CD8-positive, alpha-beta T cell (primary cell): ENCODE measurements at places on chromosomes 4 and X.

- no peak for DNase-seq
Measured at GRCh38 chrX:98350940-98351339, 1467.2 kb downstream of the RPA4 start.

DNA sequence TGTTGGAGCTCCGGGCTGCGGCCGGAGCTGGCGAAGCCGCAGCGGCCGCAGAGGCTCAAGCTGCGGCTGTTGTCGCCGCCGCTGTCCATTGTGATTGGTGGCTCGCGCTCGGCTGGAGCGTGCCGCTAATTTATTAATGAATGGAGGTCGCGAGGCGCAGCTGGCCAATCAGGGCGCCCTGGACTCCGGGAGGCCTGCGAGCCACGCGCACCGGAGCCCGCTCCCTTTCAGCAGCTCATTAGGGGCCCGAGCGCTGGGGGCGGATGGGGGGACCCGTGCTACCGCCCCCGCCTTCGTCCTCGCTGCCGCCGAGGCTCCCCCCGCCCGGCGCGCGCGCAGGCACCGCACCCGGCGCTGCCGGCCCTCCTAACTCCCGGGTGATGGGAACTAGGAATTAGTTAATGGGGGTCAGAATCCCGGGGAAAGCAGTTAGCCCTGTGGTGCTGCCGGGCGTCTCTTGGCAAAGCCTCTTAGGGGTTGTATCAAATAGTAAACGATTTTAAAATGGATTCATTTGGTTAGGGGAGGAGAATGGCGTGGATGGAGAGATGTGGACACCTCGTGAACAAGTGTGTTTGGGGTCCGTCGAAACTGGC, 589 bp upstream of the NEUROG2 start:
- no peak for DNase-seq

GRCh38 chr4:98662626-98663225, 4.3 kb upstream of the TSPAN5 start:
- peak; percentile 64 for DNase-seq

GRCh38 chr4:84146300-84146959, 352.7 kb downstream of the NKX6-1 start:
- no peak for DNase-seq

GRCh38 chr4:170025523-170026252, 507 bp downstream of the MFAP3L start:
- peak; percentile 3 for DNase-seq

DNA sequence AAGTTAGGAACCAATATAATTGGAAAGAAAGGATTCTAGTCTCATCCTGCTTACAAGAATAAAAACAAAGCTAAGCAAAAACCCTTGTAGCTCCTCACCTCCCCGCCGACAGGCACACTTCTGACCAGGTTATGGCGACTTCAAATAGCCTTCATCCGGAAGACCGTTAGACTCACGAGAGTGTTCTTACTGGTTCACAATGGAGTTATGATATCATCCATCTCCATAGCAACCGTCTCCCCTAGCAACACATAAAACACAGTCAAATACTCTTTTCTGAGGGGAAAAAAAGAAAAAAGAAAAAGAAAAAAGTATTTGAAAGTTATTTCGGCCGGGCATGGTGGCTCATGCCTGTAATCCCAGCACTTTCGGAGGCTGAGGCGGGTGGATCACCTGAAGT, at the start of gene IL13RA2:
TSS of gene IL13RA2 (minus strand) at position 162 of the 400 bp plus-strand sequence. CDS start 347 bp downstream, outside the sequence.
- DNase-seq: no peak

- no peak for DNase-seq
Measured at GRCh38 chr4:147160908-147161513, 215.3 kb upstream of the TTC29 start.

- no peak for DNase-seq
Measured at GRCh38 chr4:38322714-38323113, 341.3 kb upstream of the KLF3 start.

DNA sequence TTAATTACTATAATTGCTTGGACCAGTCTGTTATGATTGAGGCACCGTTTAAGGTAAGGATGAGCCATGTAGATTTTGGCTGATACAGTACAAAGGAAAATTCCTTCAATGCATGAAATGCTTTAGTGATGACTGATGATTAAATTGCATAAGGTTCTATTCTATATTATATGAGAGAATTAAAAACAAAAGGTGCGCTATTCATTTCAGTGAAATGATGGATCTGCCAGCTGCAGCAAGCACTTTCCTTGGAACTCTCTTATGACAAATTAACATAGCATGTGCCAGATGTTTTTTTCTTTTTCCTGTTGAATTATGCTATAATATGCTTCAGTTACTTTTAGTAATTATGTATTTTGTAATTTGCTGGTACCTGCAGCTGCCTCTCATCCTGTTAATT, 98.5 kb downstream of the JADE1 start:
- no peak for DNase-seq

GRCh38 chr4:74365761-74366160, 816 bp downstream of the EREG start:
- DNase-seq: no peak

GRCh38 chr4:26065833-26066232, 151.8 kb downstream of the SMIM20 start:
- DNase-seq: no peak

- DNase-seq: no peak
Measured at GRCh38 chr4:125313989-125314667, 627 bp upstream of the FAT4 start.

DNA sequence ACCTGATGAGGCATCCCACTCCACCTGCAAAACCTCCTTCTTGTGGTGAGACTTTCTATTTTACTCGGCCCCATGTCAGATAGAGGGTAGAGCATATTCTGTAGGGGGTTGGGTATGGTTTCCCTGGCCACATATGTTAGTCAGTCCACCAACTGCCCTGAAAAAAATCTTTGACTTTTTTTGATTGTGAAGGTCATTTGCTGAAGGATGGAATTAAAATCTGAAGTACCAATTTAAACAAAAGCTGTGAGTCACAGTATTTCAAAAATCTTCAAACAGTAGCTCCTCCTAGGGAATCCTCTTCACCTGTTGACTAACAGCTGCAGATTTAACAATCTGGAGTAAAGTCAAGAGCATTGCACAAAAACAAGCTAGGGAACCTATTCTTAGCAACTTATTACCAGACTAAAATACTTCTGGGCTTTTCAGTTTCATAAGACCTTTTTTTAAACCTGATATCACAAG, 8.0 kb upstream of the CCDC110 start:
- no peak for DNase-seq

- DNase-seq: no peak
Measured at GRCh38 chrX:11427453-11428071, 134.3 kb downstream of the AMELX start.

DNA sequence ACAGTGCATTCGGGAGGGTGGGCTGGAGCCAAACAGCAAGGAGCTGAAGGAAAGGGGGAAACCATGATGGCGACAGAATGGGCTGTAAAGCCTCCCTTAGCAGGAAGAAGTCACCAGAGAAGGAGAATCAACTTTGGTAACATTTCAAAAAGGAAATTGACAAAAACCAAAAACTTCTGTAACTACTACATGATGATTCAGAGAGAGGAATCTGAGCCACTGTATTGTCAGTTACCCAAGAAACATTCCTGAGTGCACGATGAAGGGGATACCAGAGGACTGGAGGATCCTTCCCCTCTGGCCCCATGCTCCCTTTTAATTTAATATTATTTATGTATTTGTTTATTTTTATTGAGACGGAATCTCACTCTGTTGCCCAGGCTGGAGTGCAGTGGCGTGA, 26.3 kb downstream of the PDHA1 start:
- no peak for DNase-seq

DNA sequence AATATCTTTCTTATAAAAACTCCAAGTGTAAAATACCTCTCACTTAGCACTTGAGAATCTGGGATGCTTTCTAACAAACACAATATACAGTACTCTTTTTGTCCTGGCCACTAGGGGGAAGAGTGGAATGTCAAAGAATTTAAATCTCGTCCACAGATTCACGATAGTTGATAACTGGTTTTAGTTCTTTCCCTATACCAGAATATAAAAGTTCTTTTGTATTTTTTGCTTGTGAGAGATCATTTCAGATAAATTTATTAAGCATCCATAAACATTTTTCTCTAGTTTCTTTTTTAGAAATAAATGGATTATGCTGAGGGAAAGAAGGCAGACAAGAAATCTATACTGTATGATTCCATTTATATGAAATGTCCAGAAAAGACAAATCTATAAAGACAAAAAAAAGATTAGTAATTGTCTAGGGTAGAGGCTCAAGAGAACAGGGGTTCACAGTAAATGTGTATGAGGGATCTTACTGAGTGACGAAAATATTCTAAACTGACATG, 50.4 kb downstream of the MGARP start:
- no peak for DNase-seq

DNA sequence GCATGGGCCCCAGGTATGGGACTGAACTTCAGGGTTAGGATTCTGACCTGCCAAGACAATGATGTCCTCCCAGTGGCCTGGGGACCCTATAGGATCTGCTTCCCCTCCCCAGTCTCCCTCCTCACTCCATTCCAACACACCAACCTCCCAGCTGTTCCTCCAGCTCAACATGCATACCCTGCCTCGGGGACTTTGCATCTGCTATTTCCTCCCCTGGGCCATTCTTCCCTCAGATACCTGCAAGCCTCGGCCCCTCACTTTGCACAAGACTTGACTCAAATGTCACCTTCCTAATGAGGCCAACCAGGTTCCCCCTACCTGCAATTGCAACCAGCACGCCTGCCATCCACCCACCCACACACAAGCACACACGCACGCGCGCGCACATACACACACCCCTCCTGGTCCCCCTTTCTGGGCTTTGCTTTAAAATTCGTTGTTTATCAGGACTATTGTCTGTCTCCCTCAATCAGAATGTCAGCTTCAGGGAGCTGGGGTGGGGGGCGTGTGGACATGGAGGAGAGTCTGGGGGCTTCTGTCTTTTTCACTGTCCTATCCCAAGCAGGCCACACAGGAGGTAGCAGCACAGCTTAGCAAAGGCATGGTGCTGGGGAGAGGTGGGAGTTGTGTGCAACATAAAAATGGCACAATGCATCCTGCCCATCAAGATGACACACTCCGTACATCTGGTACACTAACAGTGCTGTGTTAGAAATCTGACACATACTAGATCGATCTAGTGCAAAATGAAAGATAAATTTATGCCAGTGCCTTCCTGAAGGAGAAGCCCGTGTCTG, 20.6 kb upstream of the PPP2R2C start:
- DNase-seq: no peak

GRCh38 chr4:143133977-143134376, 50.7 kb upstream of the USP38 start:
- DNase-seq: no peak

- DNase-seq: no peak
Measured at GRCh38 chr4:175422331-175422730, 389.7 kb downstream of the GPM6A start.

- DNase-seq: no peak
Measured at GRCh38 chrX:120429776-120430540, 39.1 kb downstream of the LAMP2 start.

GRCh38 chr4:119728185-119728584, 99.6 kb upstream of the PDE5A start:
- no peak for DNase-seq

- DNase-seq: no peak
Measured at GRCh38 chrX:140440876-140441275, 64.0 kb downstream of the SOX3 start.

DNA sequence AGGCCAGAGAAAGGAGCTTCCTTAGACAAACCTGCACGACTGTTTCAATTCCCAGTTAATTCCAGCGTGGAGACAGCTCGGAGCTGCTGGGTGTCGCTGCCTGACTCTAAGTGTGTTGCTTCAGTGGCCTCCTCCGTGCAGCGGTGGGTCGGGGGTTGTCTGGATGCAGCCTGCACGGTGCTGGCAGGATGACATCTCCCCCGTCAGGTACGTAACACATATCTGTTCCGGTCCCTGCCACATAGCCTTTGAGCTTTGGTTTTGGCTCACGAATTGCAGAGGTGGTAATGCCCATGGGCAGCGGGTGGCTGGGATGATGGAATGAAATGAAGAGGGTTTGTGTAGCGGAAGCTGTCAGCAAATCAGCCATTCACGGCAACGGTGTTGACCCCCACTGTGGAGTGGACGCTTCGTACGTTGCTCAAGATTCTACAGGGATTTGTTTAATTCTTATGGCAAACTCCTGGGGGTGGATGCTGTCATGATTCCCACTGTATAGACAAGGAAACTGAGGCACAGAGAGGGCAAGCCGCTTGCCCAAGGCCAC, 33.7 kb upstream of the HMX1 start:
- DNase-seq: no peak

GRCh38 chr4:38499101-38499500, 164.9 kb upstream of the KLF3 start:
- DNase-seq: no peak

DNA sequence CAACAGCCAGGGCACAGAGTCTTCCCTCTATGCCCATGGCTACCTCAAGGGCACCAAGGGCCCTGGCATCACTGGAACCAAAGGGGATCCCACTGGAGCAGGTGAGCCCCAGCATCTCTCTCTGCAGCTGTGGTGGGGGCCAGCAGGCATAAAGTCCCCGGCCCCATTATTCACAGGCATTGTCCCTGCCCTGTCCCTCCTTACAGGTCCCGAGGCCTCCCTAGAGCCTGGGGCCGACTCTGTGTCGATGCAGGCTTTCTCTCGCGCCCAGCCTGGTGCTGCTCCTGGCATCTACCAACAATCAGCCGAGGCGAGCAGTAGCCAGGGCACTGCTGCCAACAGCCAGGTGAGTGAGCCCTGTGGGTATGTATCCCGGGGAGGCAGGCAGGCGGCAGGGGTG, 12.3 kb upstream of the UBA1 start:
- no peak for DNase-seq

DNA sequence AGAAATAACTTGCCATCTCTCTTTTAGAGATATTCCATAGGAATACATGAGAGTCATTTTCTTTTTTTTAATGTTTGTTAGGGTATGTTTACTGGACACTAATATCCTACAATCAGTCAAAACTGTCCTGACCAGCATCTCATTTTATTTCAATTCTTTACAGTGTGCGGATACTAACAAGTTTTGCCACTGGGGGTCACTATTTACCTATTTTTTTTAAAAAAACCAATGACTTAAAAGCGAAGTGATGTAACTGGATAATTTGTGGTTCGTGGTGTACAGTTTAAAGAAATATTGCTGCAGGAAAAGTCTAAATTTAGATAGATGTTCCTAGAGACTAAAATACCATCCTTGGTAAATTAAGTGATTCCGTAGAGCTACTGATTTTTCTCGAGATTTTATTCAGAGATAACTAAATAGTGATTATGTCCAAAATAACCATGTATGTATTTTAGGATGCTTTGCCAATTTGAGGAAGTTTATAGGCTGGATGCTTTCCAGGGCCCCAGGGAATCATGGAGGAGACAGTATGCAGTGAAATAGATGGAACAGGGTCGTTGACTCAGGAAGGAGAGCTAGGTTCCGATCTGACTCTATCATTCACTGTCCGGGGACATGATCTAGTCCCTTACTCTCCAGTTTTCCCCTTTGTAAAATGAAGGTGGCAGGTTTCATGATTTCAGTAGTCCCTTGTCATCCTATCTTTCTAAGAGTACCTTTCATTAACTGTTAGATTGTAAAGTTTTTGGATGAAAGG, 34.0 kb upstream of the GNPDA2 start:
- DNase-seq: no peak

GRCh38 chr4:11341337-11342043, 87.2 kb downstream of the HS3ST1 start:
- DNase-seq: no peak
